Urothelium cell line (cell line): ENCODE measurements at places on chromosomes 1 and 21.

DNA sequence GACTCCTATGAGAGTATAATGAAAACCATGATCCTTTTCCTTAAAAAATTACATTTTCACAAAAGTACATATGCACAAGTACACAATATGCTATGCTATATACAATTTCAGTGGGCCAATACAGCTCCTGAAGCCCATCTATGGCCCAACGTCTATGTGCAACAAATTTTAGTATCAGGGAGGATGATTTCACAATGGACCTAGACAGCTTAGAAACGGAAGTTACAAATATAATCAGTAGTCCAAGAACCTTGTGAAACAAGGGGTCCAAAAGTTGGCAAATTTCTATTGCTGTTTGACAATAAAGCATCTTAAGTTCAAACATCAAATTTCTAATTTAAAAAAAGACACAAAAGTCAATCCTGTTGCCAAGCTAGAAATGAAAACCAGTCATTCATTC lies 87.0 kb downstream of the DPYD start:
- no peak for DNase-seq

DNA sequence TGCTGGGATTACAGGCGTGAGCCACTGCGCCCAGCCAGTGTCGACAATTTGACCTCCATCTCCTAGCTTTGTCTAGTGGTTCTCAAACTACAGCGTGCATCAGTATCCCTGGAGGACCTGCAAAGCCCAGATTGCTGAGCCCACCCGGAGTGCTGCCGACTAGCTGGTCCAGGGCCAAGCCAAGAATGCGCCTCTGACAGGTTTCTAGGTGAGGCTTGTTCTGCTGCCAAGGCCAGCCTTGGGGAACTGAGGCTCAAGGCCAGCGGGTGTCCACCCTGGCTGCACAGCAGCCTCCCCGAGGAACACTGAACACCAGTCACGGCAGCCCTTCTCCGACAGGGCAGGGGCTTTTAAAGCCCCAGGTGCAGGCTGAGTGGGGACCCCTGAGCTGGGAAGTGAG lies 9.8 kb upstream of the PTTG1IP start:
- DNase-seq, result no peak

- DNase-seq, result peak; percentile 96
These were observed at the start of gene HIPK1 for GRCh38 chr1:113928941-113929749. TSS of gene HIPK1 (plus strand) at chr1:113929324.

DNA sequence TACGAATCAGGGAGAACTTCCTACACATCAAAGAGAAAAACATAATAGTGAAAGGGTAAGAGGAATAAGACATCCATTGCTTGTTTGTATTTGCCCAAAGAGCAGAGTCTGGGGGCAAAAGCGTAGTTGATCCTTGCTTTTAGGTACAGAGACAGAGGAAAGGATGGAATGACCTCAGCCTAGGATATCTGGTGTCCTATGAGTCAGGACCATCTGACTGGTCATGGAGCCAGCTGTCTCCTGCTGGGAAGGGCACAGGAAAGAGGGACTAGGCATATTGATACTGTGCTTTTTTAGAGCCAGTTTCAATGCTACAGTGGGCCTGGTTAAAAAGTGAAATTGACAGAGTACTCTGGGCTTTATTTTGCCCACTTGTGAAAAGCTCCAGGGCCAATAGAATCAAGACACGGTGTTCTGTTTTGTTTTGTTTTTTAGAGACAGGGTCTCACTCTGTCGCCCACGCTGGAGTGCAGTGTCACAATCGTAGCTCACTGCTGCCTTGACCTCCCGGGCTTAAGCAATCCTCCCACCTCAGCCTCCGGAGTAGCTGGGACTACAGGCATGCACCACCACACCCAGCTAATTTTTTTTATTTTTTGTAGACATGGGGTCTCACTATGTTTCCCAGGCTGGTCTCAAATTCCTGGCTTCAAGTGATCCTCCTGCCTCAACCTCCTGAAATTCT lies 3.2 kb downstream of the PLEKHO1 start:
- peak; percentile 40 for DNase-seq

DNA sequence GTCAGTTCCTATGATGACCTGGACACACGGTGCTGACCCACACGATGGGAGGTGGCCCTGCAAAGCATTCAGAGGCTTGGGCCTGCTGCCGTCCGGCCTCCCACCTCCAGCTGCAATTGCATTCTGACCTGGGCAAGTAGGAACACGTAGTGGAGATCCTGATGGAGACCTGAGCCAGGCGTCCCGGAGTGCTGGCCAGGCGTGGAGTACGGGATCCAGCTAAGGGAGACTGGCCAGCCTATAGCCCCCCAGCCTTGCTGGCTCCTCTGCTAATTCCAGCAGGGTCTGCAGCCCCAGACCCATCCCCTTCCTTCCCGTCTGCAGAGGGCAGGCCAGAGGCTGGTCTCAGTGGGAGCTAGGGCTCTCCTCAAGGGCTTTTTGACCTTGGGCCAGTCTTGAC lies 11.2 kb downstream of the CD46 start:
- DNase-seq, result no peak

DNA sequence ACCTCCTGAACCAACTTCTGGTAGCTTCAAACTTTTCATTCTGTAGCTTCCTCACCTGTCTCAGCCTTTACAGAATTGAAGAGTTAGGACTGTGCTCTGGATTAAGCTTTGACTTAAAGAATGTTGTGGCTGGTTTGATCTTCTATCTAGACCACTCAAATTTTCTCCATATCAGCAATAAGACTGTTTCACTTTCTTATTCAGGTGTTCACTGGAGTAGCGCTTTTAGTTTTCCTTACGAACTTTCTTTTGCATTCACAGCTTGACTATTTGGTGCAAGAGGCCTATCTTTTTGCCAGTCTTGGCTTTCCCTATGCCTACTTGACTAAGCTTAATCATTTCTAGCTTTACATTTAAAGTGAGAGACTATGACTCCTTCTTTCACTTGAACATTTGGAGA lies 31.5 kb downstream of the FGGY start:
- no peak for DNase-seq

DNA sequence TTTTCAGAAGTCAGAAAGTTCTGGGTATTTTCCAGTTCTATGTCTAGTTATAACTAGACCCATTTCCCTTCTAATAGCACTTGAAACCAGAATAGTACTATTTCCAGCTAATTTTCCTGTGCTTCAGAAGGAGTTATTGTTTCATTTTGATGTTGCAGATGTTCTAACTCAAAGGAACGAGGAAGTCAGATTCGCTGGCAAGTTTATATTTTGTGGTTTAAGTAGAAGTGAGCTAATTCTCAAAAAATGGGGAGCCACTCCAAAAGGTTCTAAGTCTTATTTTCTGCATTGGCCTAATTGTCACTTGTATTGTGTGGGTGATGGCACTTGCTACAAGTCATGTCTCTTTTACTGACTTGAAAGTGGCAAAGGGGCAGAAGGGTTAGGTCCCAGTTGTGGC lies 18.1 kb downstream of the CCDC185 start:
- no peak for DNase-seq

- peak; percentile 66 for DNase-seq
These were observed 61.4 kb downstream of the OLFML2B start for GRCh38 chr1:161962091-161962887.

DNA sequence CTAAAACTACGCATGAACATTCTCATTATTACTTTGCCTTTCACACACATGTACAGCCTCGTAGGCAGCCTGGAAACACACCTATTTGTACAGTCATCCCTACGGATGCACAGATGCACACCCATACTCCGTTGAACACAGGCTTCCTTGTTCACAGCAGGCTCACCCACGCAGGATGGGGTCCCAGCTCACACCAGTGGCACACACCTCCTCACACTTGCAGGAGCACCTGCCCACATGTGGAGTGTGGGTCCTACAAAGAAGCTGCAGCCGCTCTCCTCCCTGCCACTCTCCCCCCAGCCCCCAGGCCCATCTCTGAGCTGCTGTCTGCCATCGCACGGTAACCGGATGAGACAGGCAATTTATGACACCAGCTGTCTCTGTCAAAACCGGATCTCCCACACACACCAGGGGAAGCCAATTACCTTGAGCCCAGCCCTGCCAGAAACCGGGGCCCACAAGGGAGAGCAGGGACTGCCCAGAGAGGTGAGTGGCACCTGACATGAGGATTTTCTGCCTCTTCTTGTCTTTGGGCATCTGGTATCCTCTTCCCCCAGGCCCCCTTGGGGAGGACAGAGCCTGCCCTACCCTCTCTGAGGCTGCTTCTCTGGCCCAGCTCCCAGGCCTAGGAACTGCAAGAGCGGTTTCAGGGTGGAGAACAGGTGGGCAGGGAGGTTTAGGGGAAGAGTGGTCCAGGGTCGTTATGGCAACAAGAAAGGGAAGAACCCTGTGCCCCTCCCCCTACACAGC lies 175.4 kb downstream of the IGSF21 start:
- DNase-seq, result no peak
